ENCODE measurements at places on chromosomes 4 and X. TPM values are rescaled to one million over a fixed set of nuclear protein-coding genes. Genes with fewer than 3 reads are reported as not detected.

The ELF4 gene
- total RNA-seq, result 28.2 TPM

- DNase-seq, result no peak
- no peaks in the 10 kb centered on the region for H3K27me3 ChIP-seq
- H3K4me3 ChIP-seq, result no peak overlapping the region
- no peaks in the 10 kb centered on the region for H3K36me3 ChIP-seq
- H3K4me1 ChIP-seq, result no peaks in the 10 kb centered on the region
Observed at GRCh38 chr4:35690271-35690670, 554.0 kb downstream of the ARAP2 start.

DNA sequence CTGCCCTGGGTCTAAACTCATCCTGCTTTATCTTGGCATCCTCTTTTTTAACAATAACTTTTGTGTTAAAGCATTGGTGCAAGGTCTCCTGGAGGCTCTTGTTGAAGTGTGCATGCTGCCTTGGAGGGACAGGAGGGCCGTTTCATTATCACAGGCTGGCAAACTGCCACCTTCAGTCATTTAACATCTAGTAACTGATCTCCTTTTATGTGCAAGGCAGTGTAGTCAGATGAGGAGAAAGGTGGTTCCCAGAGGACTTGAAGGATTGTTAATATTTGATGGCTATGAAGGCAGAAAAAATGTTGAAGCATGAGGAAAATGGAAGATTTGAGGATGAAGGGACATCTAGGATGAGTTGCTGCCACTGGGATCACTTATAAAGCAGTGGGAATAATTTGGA, 439.4 kb downstream of the RAPGEF2 start:
- no peaks in the 10 kb centered on the region for H3K4me1 ChIP-seq
- H3K27ac ChIP-seq, result no peak overlapping the region
- H3K27me3 ChIP-seq, result no peaks in the 10 kb centered on the region
- DNase-seq, result no peak
- no peak overlapping the region for H3K4me3 ChIP-seq

DNA sequence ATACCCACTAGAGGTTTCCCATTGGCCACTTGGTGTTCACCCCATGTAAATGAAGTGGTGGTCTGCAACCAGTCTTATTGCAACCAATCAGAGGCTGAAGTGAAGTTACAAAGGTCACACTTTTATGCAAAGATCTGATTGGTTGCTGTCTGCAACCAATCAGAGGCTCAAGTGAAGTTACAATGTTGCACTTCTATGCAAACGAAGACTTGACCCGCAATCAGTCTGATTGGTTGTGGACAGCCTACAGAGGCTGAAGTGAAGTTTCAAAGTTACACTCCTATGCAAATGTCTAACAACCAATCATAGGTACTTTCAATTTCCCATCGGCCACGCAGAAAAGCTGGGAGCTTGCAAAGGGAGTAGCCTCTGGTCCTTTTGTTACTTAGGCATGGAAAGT, 22.3 kb upstream of the XPNPEP2 start:
- no peaks in the 10 kb centered on the region for H3K27me3 ChIP-seq
- H3K27ac ChIP-seq, result no peak overlapping the region
- H3K36me3 ChIP-seq, result no peaks in the 10 kb centered on the region
- no peaks in the 10 kb centered on the region for H3K4me1 ChIP-seq
- DNase-seq, result no peak
